H1 (cell line): ENCODE measurements at places on chromosomes 12 and 14.

DNA sequence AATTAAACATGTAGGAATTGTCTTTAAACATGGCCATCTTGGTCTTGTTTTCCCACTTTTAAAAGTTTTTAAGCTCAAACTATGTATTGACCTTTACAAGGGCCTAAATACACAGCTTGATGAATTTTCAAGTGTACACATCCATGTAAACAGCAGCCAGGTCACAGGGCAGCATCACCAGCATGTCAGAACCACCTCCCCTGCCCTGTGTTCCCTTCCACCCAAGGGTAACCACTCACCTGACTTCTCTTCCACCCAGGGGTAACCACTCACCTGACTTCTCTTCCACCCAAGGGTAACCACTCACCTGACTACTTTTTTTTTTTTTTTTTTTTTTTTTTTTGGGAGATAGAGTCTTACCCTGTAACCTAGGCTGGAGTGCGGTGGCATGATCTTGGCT, 4.6 kb downstream of the FBXW8 start:
- DNase-seq, result no peak

DNA sequence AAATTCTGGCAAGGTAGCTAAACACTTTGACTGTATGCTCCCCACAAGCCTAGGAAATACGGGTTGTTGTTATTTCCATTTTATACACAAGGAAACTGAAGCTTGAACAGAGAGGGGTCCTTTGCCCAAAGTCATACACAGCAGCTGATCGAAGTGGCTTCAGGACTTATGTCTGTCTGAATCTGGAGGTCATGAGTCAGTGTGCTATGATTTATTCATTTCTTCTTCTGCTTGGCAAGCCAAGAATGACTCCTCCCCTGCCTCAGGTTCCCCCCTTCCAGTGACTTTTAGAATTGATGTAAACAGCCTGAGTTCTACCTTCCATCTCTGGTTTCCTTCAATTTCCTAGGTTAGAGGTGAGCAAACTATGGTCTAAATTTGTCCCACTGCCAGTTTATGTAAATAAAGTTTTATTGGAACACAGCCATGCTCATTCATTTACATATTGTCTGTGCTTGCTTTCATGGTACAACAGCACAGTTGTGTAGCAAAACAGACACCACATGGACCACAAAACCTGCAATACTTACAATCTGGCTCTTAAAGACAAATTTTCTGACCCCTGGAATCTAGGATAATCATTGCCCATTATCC, 34.9 kb upstream of the WSCD2 start:
- DNase-seq, result no peak

- DNase-seq, result no peak
Observed at GRCh38 chr12:132505852-132506219, 15.9 kb downstream of the FBRSL1 start.

- DNase-seq, result no peak
Observed at GRCh38 chr12:114733919-114734318, 49.9 kb upstream of the TBX3 start.

DNA sequence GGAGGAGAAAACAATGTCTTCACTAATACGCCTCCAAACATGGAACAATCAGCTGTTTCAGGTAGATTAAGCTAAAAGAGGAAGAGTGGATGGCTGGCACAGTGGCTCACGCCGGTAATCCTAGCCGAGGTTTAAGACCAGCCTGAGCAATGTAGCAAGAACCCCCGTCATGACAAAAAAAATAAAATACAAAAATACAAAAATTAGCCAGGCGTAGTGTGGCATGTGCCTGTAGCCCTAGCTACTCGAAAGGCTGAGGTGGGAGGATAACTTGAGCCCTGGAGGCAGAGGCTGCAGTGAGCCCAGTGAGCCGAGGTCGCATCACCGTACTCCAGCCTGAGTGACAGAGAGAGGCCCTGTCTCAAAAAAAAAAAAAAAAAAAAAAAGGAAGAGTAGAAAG, 1.2 kb upstream of the MED13L start:
- no peak for DNase-seq
